ENCODE measurements at places on chromosomes 7 and 10.

DNA sequence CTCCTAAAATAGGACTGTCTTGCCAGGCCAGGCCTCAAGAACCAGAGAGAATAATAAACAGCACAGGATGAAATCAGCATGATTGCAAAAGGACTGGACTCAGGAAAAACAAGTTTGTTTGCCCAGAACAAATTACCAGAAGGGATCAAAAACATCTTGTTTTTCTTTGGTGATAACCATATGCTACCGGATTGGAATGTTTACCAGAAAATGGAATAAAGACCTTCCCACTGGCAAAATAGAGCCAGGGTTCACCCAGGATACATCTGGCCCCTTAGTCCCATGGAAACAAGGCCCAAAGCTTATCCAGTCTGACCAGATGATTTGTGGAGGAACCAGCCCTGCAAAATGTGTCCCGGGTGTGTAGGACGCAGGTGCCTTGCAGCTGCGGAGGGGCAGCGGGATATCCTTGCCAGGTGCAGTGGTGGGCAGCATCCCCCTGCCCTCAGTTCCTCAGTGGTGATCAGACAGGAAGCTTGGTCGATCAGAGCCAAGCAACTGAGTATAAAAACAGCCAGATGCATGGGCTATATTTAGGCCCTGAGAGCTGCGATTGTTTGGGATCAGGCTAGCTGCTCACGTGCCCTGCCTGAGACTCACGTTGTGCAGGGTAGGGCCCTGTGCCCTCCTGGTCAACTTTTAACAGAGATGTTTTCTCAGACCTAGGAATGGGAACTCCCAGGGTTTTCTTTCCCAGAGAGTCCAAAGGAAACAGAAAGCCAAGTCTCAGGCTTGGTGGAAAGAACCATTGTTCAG is 4.6 kb upstream of the ZNF22 start:
- H3K4me3 ChIP-seq = no peak overlapping the region
- no peak for DNase-seq
- H3K27me3 ChIP-seq = no peaks in the 10 kb centered on the region

- no peak for DNase-seq
- no peak overlapping the region for H3K27ac ChIP-seq
- no peaks in the 10 kb centered on the region for H3K4me1 ChIP-seq
- no peaks in the 10 kb centered on the region for H3K36me3 ChIP-seq
Observed at GRCh38 chr7:137366995-137367394, 23.5 kb upstream of the PTN start.

DNA sequence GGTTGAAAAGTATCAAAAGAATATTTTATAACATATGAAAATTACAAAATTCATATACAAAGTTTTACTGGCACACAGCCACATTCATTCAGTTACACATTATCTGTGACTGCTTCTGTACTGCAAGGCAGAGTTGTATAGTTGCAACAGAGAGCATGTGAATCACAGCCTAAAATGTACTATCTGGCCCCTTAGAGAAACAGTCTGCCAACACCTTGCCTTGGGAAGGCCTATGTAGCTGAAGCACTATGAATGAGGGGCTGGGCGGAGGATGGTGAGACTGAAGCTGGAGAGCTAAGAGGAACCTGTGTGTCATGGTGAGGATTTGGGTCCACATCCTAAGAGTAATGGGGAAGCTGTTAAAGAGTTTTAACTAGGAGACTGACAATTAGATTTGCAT is 35.7 kb downstream of the PDZD8 start:
- peaks cover 4% of the 10 kb centered on the region for H3K36me3 ChIP-seq
- H3K4me3 ChIP-seq = no peak overlapping the region
- H3K27ac ChIP-seq = no peak overlapping the region
- no peaks in the 10 kb centered on the region for H3K27me3 ChIP-seq

GRCh38 chr7:140153666-140154161 is 23.1 kb downstream of the KDM7A start:
- no peaks in the 10 kb centered on the region for H3K36me3 ChIP-seq
- H3K27me3 ChIP-seq = no peaks in the 10 kb centered on the region
- no peak overlapping the region for H3K4me3 ChIP-seq
- DNase-seq = no peak
- H3K4me1 ChIP-seq = peaks cover 4% of the 10 kb centered on the region

DNA sequence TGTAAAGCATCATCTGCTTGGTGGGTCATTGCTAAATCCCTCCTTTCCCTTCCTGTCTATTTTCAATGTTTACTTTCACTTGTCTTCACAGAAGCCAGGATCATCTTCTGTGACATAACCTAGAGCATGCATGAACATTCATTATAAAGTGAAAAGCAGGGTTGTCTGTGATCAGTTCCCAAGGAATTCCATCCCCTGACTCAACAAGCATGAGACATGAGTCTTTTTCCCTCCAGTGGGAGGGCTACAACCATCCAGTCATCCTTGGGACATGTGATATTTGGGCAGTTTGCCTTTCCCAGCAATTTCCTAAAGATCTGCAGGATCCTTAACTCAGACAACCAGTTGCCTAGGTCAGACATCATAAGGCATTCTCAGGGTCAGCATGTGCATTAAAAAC is 166.3 kb upstream of the TMEM196 start:
- H3K4me3 ChIP-seq = no peak overlapping the region
- H3K27ac ChIP-seq = no peak overlapping the region
- H3K36me3 ChIP-seq = no peaks in the 10 kb centered on the region
- no peak for DNase-seq
